ENCODE measurements at places on chromosomes 1 and 21.
A peak's percentile ranks its signal among the peaks of the same experiment; 100 is the strongest.

- no peak for DNase-seq
Measured at GRCh38 chr1:41280202-41281032, 38.3 kb upstream of the SCMH1 start.

GRCh38 chr1:185045814-185046492 lies 595 bp downstream of the RNF2 start:
- DNase-seq, result peak; percentile 22

- no peak for DNase-seq
Measured at GRCh38 chr1:169090900-169091311, 15.6 kb upstream of the ATP1B1 start.

DNA sequence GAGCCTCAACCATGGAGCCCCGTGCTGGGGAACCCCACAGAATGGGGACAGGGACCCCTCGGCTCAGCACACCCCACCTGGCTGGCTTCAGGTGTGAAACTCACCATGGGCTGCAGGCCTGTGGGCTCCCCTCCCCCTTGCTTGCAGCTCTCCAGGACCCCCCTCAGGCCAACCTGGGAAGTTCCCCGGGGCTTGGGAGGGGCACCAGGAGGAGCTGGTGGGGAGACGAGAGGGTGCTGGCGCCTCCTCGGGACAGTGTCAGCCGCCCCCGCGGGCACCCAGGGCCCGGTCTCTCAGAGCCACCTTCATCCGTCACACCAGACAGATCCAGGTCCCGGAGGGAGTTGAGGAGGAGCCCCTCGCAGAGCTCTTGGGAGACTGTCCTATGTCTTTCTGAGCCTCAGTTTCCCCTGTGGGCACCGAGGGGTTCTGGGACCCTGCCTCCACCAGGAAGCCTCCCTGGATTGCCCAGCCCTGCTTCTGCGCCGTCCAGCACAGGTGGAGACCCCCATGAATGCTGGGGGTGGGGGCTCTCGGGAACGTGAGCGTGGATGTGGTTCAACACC lies 657 bp upstream of the TNFRSF18 start:
- DNase-seq, result no peak

DNA sequence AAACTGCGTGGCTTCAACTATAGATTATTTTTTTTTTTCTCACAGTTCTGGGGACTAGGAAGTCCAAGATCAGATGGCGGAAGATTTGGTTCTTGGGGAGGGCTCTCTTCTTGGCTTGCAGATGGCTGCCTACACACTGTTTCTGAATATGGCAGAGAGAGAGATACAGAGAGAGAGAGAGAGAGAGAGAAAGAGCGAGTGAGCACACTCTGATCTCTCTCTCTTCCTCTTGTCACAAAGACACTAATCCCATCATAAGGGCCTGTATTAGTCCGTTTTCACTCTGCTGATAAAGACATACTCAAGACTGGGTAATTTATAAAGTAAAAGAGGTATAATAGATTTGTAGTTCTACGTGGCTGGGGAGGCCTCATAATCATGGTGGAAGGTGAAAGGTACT lies 79.5 kb downstream of the IGSF21 start:
- no peak for DNase-seq

DNA sequence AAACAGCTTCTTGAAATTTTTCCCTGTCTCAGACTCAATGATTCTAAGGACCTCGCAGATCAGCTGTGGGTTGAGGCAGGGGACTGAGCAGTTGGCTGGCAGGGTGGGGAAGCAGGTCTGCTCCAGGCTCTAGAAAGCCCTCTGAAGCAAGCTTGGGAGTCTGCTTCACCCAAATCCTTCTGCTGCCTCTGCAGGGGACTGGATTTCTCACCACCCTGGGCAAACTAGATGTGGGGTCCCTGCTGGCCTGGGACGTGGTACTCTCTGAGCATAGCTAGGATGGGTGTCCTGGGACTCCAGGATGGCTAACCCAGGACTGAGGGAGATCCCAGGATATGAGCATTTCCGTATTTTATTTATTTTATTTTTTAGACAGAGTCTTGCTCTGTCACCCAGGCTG lies 89.3 kb downstream of the LAMC2 start:
- no peak for DNase-seq

DNA sequence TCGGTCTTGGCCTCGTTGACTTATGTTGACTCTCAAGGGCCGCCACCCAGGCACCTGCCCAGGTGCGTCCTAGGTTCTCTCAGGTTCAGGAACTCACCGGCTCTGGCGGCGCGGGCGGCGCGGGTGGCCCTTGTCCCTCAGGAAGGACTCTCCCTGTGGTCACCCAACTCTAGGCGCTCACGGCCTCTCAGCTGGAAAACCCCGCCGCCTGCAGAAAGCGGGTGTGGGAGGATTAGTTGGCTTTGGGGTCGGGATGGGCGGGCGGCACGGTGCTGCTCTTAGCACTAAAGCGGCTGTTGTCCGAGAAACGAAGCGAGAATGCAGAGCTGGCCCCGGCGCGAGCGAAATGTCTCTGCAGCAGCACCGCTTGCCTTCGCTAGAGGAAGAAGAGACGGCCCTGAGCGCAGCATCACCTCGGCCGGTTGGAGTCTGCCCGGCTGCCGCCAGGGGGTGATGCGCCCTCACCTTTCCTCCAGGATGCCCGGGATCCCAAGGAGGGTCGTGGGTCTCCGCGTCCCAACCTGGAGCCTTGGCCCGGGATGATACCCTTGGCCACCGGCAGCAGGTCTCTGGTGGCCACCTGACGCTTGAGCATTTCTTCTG lies 8.1 kb upstream of the TADA1 start:
- DNase-seq, result peak; percentile 14

- DNase-seq, result no peak
Measured at GRCh38 chr1:94050675-94051074, 70.3 kb downstream of the ABCA4 start.

DNA sequence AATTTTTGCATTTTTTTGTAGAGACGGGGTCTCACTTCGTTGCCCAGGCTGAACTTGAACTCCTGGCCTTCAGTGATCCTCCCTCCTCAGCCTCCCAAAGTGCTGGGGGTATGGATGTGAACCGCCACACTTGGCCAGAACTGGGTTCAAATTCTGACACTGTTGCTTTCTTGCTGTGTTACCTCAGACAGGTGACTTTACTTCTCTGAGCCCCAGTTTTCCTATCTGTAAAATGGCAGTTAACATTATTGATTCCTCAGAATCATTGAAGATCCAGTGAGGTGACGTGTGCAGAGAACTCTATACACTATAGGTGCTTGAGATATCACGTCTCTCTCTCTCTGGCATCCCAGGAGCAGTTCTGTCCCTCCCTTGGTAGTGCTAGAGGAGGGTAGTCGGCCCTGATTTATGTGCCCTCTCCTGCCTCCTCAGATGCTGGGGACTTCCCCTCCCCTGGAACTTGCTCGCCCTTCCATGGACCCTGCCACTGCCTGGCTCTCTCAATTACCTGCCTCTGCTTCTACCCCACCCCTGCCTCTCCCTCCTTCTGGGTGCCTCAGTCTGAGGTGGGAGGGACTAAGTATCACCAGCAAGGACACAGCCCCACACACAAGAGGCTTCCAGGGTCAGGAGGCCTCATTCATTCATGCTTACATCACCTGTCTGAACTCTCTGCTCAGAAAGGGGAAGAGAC lies 2.8 kb upstream of the HPCA start:
- DNase-seq, result no peak

- no peak for DNase-seq
Measured at GRCh38 chr1:178360421-178360820, 136.3 kb downstream of the CLEC20A start.

GRCh38 chr1:200642481-200642880 lies 21.9 kb upstream of the KIF14 start:
- no peak for DNase-seq

DNA sequence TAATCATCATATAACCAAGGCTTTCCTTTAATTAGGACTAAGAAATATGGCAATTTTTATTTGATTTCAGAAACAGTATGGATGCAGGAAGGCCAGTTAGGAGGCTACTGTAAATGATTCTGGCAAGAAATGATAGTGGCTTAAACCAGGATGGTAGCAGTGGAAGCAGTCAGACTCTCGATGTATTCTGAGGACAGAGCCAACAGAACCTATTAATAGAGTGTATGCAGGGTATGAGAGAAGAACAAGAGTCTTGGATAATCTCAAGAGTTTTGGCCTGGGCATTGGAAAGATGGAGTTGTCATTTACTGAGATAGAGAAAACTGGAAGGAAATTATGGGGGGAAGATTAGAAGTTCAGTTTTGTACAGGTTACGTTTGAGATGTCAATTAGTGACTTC lies 73.3 kb upstream of the GNG4 start:
- DNase-seq, result no peak

GRCh38 chr1:17919525-17920439 lies 164.6 kb downstream of the ACTL8 start:
- DNase-seq, result no peak

DNA sequence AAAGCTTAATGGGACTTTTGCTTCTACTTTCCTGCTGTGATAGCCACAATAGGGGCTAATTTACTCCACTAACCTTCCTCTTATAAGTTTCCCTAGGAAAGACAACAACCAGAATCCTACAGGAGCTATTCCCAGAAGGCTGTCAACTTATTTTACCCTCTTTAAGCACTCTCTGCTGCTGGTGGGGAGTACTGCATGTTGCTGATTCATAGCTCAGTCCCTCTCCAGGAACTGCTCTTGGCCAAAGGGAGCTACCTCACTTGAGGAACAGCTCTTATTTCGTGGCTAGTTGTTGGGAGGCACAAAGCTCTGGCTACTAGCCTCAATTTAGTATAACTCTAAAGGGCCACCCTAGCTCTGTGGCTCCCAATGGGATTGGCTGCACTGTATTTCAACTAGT lies 37.2 kb downstream of the ADSS2 start:
- no peak for DNase-seq

GRCh38 chr1:223084464-223084866 lies 58.6 kb downstream of the TLR5 start:
- no peak for DNase-seq

GRCh38 chr21:44905728-44906090 lies 15.0 kb downstream of the ITGB2 start:
- no peak for DNase-seq

GRCh38 chr1:3004285-3005205 lies 16.7 kb upstream of the ACTRT2 start:
- DNase-seq, result no peak

DNA sequence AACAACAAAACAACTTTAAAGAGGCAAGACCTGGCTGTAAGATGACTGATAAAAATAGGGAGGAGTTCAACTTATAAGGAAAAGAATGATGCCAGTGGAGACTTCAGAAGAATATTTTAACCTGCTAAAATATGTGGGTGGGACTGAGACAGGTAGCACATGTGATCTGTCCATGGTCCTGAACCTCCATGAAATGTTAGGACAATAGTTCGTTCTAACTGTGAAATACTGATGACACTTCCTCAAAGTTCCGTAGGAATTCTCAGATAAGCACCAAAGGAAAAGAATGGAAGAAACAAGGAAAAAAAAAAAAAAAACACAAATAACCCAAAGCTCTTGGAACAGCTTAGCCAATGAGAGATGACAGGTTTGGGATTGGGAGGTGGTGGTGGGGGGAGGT lies 44.7 kb downstream of the CDC42BPA start:
- DNase-seq, result no peak

- DNase-seq, result no peak
Measured at GRCh38 chr1:89615676-89616598, 17.0 kb upstream of the LRRC8C start.

DNA sequence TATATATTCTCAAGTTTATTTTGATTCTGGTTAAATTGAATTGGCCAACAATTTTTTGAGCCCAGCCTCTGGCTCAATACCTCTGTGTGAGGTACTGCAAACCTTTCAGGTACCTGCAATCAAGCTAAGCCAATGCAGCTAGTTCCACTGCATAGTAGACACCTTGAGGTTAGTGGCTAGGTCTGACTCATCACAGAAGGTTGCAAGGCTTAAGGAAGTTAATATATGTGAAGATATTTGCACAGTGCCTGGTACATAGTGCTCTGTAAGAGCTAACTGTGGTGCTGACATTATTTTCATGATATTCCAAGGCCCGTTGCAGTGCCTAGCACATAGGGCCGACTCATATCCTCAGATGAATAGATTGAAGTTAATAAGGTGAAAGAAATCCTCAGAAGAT lies 330.5 kb upstream of the KAZN start:
- no peak for DNase-seq

GRCh38 chr1:18495635-18496034 lies 14.9 kb downstream of the KLHDC7A start:
- DNase-seq, result no peak

GRCh38 chr1:227886503-227886961 lies 61.2 kb downstream of the WNT9A start:
- DNase-seq, result no peak

DNA sequence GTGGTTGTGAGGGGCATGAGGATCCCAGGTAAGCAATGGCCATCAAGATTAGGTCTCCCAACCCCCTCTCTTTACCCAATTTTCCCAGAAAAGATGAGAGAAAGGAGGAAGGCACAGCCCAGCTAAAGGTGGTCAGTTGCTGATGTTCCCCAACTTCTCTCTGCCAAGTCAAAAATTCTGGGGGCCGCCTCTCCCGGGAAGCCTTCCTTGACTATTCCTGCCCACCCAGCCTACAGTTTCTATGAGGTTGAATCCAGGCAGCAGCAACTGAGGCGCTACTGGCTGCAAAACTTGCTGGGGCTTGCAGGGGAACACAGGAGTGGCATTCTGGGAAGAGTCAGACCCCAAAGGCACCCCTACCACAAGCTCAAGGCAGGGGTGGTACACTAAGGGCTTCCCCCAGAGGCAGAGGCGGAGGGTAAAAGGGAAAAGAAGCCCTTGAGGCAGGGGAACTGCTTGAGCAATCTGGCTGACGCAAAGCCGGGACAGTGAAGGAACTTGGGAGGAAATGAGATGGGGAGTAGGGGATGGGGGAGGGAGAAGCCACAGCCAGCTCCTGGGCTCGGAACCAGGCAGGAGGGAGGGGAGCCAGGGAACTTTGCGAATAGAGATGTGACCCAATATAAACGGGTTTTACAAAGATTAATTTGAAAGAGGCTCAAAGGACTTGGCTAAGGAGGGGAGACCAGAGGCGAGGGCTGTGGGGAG lies 31.2 kb downstream of the SDC3 start:
- DNase-seq, result no peak

DNA sequence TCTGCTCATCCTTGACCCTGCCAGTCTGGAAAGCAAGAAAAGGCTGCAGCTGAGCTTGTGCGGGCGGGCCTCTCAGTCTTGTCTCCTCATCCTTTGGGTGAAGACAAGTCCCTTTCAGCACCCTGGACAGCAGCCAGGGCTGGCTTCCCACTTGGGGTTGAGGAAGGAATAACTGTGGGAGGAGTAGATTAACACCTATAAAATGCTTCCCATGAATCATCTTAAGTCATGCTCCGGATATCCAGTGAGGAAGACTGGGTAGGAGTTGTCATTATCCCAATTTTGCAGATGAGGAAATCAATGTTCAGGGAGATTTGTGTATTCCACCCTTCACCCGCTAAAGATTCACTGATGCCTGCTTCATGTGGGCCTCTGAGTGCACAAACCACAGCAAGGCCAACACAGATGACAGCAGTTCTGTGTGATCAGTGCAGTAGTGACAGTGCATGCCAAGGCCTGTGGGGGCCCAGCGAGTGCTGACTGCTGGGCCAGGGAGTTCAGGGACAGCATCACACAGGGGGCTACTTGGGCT lies 20.1 kb upstream of the COL16A1 start:
- DNase-seq, result no peak

GRCh38 chr1:23444104-23444533 lies 19.6 kb upstream of the TCEA3 start:
- DNase-seq, result no peak
